ENCODE measurements at places on chromosomes 3 and 15.

GRCh38 chr3:139571711-139572110 is 32.2 kb upstream of the RBP1 start:
- DNase-seq: no peak

DNA sequence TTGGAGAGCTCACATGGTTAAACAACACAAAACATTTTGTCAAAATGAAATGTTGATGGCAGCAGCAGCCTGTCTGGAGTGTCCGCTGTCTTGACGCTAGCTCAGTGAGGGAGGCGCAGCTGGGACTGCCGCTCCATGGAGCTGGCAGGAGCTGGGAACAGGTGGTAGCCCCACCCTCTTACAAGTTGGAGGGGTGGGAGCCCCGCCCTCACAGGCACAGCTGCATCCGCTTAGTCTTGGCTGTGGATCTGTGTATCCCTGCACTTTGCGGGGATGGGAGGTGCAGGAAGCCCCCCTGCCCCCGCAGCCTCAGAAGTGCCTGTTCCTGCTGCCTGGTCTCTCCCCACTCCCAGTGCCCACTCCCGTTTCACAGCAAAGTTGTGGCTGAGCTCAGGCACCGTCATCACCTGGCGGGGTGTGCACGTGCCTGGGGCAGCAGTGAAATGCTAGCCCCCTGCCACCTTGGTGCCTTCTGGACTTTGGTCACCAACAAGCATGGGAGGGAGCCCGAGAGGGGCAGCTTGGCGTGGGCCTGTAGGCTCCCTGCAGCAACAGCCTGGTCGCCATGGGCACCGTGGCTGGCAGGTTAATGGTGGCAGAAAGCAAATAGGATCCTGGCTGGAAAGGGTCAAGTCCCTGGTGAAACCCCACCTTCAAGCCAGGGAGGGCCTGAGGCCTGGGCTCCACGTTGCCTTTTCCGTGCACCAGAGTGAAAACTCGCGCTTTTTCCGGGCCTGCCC is 53.8 kb upstream of the CADM2 start:
- no peak for DNase-seq

GRCh38 chr3:160986069-160986468 is 119.1 kb downstream of the B3GALNT1 start:
- DNase-seq: no peak

GRCh38 chr3:30691249-30691880 is 85.0 kb downstream of the TGFBR2 start:
- DNase-seq: no peak

- DNase-seq: no peak
Measured at GRCh38 chr3:111862415-111862814, 3.4 kb downstream of the PHLDB2 start.

GRCh38 chr15:39300451-39301153 is 280.3 kb upstream of the THBS1 start:
- DNase-seq: no peak

- DNase-seq: no peak
Measured at GRCh38 chr15:94644433-94644832, 413.1 kb downstream of the MCTP2 start.

DNA sequence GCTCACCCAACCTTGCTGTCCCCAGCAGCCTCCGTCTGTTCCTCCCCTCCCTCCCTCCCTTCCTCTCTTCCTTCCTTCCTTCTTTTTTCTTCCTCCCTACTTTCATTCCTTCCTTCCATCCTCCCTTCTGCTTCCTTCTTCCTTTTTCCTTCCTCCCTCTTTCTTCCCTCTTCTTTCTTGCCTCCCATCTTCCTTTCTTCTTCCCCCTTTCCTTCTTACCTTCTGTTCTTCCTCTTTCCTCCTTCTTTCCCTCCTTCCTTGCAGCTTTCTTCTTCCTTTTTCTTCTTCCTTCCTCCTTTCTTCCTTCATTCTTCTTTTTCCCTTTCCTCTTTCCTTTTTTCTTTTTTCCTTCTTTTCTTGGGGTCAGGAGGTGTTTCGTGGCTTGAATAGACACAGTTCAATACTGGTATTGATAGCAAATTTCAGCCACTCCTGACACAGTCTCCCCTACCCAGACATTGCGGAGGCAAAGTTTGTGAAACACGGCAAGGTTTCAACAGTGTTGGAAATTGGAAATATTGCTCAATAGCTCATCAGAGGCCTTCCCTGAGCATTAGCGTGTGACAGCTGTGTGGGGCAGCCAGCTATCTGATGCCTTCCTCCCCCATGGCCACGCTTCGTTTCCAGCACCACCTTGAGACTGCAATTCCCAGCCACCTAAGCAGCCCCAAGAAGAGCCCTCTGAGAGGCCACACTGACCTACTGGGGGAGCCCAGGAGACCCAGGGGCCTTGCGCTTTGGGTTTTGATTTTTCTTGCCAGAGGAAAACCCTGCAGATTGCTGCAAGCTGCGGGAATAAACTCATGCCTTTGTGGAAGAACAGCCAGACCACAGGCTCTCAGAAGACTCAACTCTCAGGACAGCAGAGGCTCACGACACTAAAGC is 82.2 kb downstream of the KLF15 start:
- DNase-seq: no peak

DNA sequence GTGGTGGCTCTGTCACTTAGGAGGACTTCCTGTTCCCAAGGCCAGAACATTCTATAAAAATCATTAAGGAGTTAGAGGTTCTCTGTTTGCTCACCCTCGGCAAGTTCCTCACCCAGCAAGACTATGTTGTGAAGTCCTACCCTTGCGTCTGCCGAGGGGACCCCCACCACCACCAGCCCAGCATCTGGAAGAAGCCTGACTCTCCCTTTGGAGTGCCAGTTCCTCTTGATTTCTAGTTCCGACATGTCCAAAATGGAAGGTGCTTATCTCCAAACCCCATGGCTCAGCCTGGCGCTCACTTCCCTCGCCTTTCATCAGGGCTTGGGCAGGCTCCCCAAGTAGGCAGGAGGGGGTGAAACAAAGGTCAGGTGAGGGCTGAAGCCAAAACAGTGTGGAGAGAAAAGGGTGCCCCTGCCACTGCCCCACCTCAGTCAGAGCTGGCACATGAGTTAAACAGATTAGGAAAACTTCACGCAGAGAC is 41.0 kb downstream of the BHLHE40 start:
- no peak for DNase-seq

- no peak for DNase-seq
Measured at GRCh38 chr15:26032162-26032846, 169.2 kb upstream of the ATP10A start.

DNA sequence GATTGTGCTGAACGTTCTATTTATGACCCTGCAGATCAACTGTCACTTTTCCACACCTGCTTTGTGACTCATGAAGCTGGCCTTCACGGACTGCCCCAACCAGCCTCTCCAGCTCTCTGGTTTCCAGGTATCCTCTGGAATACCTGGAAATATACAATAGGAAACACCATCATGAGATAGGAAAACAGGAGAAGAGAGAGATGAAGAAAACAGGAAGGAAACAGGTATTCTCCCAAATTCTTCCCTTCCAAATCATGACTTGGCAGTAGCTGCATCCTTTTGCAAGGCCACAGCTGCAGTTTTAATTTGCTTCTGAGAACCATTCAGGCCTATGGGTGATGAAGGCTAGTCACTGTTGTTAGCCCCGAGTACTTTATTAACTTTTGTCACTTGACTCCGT is 909.1 kb downstream of the EPHA3 start:
- DNase-seq: no peak

GRCh38 chr15:78182336-78182700 is 33.2 kb downstream of the IDH3A start:
- no peak for DNase-seq

DNA sequence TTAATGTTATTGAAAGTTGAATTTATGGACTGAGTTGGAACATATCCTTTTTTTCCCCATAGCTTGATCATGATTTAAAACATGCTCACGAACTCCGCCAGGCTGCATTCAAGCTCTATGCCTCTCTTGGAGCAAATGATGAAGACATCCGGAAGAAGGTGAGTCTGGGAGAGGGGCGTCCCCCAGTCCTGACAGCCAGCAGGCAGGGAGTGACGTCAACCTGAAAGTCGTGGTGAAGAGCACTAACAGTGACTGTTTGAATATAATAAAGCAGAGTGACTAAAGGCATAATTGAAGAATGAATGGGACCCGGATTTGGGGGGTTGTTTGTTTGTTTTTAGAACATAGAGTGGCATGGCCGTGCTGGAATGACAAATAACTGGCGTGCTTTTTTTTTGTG is 57.9 kb downstream of the ARMC8 start:
- no peak for DNase-seq

GRCh38 chr3:155890671-155891190 is 20.3 kb downstream of the GMPS start:
- no peak for DNase-seq

DNA sequence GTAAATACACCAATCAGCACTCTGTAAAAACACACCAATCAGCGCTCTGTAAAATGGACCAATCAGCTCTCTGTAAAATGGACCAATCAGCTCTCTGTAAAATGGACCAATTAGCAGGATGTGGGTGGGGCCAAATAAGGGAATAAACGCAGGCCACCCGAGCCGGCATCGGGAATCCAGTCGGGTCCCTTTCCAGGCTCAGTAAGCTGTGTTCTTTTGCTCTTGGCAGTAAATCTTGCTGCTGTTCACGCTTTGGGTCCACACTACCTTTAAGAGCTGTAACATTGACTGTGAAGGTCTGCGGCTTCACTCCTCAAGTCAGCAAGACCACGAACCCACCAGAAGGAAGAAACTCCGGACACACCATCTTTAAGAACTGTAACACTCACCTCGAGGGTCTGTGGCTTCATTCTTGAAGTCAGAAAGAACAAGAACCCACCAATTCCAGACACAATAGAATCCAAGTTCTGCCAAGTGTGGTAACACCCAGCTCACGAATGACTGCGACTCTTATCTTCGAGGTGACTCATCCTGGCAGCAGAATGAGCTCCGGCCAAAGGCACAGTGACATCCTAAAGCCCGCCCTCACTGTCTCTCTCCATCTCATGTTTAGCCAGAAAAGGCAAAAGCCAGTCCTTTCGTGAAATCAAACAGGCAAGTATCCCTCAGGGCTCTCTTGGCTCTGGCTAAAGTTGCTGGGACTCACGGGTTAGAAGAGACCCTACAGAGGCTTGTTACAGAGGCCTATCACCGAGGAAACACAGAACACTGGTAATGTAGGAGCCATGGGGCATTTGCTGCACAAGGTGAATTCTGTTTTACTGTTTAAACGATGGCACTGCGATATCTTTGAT is 155.2 kb downstream of the FAM43A start:
- no peak for DNase-seq

- no peak for DNase-seq
Measured at GRCh38 chr15:90585863-90586262, 56.1 kb downstream of the CRTC3 start.

DNA sequence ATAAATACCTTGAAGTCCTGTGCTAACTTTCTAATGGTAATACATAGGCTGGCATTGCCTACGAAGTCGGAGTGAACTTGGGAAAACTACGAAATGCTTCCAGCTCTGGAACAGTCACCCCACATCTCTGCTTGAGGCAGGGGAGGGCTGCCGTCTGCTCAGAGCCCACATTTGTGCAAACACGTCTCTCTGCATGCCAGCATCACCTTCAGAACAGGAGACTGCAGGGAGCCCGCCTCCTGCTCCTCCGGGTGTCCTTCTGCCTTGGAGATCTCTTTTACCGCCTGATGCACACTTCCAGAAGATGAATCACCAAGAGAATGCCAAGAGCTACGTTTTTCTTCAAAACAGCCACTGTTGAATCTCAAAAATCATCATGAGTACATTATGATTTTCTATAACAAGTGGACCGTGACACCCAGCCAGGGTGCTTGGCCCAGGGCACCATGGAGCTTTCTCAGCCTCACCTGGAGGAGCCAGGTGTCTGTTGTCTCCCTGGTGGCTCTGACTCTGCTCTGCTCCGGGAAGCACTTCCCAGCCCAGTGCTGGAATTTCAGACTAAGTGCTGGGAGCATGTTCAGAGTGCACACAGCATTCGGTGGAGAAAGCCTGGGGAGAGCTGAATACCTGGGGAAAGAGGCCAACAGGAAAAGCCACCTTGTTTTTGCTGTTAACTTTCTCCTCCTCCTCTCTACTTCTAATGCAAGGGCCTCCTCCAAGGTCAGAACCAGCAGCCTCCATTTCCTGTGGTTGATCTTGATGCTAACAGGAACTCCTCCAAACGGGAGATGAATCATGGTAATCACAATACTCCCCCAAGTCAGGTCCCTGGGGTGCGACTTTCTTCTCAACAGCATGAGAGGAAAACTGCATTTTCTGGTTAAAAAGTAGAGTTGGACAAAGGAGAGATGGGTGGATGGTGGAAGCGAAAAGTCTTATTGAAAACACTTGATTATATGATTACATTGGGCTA is 467.7 kb downstream of the GABRG3 start:
- DNase-seq: no peak

DNA sequence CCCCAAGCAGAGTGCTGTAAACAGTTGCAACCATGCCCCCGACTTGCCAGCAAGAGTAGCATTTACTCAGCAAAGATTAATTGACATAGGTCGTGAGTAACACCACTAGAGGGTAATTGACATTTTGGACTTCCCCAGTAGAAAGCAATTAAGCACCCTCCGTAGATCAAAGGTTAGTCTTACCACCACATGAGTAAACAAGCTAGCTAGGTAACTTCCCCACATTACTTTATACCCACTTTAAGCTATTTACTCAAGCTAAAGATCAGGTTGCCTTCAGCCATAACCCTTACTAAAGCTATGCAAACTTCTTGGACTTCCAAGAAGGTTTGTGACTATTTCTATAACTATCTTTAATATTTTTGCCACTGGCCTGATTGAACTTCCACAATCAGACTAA is 1072.7 kb downstream of the OTOL1 start:
- DNase-seq: no peak

Measured in stimulated activated CD4-positive, alpha-beta T cell treated with anti-CD3 and anti-CD28 coated beads, Interleukin-2, amount 100 ng/mL, for 24 hours (primary cell).